ENCODE measurements at places on chromosomes 6 and 20. TPM values are rescaled to one million over a fixed set of nuclear protein-coding genes. Genes with fewer than 3 reads are reported as not detected.
A peak's percentile ranks its signal among the peaks of the same experiment; 100 is the strongest.

- DNase-seq: peak; percentile 72
- H3K27ac ChIP-seq: no peak overlapping the region
- H3K36me3 ChIP-seq: peaks cover 2% of the 10 kb centered on the region
- H3K4me3 ChIP-seq: no peak overlapping the region
- peaks cover 17% of the 10 kb centered on the region for H3K4me1 ChIP-seq
- no peaks in the 10 kb centered on the region for H3K27me3 ChIP-seq
Measured at GRCh38 chr6:157184202-157185015, 138.9 kb downstream of the TMEM242 start.

Gene COL10A1
- total RNA-seq: not detected

DNA sequence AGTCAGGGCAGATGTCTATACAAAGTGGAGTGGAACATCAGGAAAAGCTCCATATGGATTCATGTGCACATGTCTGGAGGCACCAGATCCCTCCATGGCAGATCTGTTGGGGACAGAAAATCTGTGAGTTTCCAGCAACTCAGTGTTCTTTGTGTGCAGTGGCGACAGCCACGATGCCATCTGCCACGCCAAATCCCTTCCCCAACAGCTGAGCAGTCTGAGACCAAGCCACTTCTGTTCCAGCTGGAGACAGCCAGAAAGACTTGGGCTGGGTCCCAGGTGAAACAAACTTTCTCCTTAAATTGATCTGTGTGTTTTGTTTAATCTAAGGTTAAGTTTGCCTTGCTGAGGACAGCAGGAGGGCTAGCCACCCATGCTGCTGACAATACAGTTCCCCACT is 22.9 kb downstream of the FKBP1A start:
- DNase-seq: no peak
- no peaks in the 10 kb centered on the region for H3K27me3 ChIP-seq
- peaks cover 66% of the 10 kb centered on the region for H3K36me3 ChIP-seq
- H3K27ac ChIP-seq: no peak overlapping the region
- H3K4me1 ChIP-seq: peaks cover 46% of the 10 kb centered on the region

DNA sequence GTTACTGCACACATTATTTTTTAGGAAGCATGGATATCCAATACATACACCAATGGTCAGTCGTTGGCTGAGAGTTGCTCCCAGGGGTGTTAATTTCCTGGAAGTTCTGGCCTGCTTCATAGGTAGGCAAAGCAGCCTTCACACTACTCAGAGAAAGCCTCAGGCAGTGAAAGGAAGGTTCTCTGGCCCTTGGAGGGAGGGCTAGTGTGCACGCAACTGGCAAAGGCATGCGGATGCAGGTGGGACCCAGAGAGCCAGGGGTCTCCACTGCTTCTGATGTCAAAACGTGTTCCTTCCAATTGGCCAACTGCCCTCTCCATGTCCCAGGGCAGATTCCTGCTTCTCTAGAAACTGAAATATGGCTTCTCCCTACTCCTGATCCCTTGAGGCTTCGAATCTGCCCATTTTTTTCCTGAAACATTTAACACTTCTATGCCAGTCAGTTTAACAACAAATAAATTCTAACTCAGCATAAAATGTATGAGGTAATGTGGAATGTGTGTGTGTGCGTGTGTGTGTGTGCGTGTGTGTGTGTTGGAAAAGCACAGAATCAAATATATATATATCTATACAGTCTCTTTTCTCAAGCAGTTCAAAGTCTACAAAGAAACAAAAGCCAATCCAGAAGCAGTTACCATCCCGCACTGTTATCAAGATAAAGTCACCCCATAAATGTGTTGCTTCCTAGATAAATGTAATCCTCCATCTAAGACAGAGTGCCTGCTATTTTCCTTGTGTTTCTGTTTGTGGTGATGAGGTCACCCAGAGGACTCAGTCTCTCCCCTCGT is 94.0 kb upstream of the HIVEP1 start:
- H3K27me3 ChIP-seq: no peaks in the 10 kb centered on the region
- H3K4me3 ChIP-seq: no peak overlapping the region
- no peak overlapping the region for H3K27ac ChIP-seq
- no peaks in the 10 kb centered on the region for H3K36me3 ChIP-seq

Gene MYB
- 47.0 TPM for total RNA-seq

DNA sequence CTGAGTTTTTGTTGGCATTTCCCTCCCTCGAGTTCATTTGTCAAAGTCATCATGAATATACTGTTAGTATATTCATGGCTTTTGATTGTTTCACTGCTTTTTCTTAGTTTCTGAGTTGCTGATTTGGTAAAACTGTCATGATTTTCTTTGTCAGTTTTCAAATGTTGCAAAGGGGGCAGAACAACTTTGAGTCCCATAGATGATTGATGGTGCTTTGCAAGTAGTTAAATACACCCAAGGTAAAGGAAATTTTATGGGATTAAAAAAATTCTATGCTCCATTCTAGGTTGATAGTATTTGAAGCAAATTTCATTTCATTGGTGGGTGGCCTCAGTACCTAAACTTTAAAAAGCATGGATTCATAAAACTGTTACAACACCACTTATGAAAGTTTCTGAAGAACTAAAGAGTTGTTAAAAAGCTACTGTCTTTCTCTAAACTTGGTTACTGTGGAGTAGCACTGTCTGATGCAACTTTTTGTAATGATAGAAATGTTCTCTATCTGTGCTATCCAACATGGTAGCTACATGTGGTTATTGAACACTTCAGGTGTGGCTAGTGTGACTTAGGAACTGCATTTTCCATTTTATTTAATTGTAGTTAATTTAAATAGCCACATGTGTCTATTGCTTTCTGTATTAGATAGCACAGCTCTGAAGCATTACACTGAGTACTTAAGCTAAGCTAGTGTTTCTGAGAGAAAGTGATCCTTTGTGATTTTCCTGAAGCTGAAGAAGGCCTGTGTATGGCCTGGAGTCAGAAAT is 153.6 kb downstream of the ZFAND3 start:
- H3K36me3 ChIP-seq: peaks cover 42% of the 10 kb centered on the region
- H3K27ac ChIP-seq: no peak overlapping the region
- H3K4me1 ChIP-seq: peaks cover 21% of the 10 kb centered on the region
- H3K4me3 ChIP-seq: no peak overlapping the region
- no peaks in the 10 kb centered on the region for H3K27me3 ChIP-seq

DNA sequence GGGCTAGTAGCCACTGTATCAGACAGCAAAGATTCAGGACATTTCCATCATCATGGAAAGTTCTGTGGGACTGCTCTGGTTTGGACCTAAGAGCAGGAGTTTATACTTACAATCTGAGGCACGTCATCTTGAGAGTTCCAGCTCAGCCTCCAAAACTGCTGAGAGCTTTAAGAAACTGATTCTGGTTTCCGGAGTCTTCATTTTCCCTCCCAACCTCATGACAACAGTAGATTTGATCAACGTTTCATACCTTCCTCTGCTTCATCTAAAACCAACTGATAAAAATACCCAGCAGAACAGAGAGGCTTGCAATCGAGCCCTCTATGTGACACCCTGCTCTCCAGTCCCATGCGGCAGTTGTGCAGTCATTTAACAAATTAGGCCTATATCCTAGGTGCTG is 64.3 kb upstream of the EPB41L1 start:
- no peaks in the 10 kb centered on the region for H3K36me3 ChIP-seq
- no peak overlapping the region for H3K4me3 ChIP-seq
- H3K27ac ChIP-seq: no peak overlapping the region
- peaks cover 45% of the 10 kb centered on the region for H3K27me3 ChIP-seq
- peaks cover 19% of the 10 kb centered on the region for H3K4me1 ChIP-seq

GRCh38 chr20:24863356-24863755 is 85.7 kb upstream of the CST7 start:
- peaks cover 1% of the 10 kb centered on the region for H3K4me1 ChIP-seq
- no peak for DNase-seq

DNA sequence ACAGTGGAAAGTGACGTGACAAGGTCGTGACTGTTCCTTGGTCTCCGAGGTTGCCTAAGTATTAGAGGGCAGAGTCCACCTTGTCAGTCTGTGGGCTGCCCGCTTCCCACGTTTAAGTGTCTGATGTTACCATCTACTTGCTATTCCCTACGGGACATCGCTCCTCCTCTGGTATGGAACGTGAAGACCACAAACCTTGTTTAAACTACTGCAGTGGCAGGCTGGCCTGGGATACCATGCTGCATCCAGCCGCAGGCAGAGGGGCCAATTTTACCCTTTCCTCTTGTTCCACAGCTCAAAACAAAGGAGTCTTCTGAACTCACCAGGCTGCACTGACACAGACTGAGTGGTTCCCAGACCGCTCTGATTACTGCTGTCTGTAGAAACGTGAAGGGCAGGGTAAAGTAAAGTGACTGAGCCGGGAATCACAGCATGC is 275.9 kb downstream of the FOXC1 start:
- H3K36me3 ChIP-seq: peaks cover 9% of the 10 kb centered on the region
- no peak for DNase-seq
- no peaks in the 10 kb centered on the region for H3K27me3 ChIP-seq
- H3K4me3 ChIP-seq: no peak overlapping the region

DNA sequence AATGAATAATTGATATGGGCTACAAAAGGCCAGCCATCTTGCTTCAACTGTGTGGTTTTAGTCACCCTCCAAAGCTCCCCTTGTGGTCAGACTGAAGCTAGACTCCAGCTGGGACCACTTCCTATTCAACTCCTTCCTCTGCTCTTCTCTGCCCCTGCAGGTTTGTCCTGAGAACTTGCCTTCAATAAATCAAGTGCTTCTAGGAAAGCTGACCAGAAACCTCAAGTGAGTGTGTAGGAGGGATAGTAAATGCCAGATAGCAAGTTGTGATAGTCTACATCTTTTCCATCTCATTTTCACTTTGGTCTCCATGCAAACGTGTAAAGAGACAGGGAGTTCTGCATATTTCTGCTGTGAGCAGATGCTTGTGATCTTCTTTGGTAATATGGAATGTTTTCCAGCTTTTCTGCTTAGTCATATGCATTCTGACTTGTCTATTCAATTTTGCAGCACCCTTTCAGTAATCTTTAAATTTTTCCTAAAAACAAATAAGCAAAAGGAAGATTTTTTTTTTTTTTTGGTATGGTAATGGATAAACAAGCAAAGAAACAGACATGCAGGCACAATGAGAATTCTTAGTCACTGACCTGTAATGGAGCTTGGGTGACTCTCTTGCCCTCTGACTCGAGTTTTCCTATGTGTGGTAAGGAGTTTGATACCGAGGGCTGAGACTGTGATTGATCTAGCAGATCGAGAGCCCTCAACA is 201.3 kb upstream of the BTBD3 start:
- H3K36me3 ChIP-seq: no peaks in the 10 kb centered on the region
- no peak overlapping the region for H3K27ac ChIP-seq
- H3K27me3 ChIP-seq: no peaks in the 10 kb centered on the region

Gene SOX12
- total RNA-seq: 6.3 TPM

Gene MCHR2
- not detected for total RNA-seq

Gene SLPI
- not detected for total RNA-seq

- peak; percentile 55 for DNase-seq
- H3K27ac ChIP-seq: peak overlapping the region; percentile 73
- no peaks in the 10 kb centered on the region for H3K27me3 ChIP-seq
- H3K4me1 ChIP-seq: peaks cover 42% of the 10 kb centered on the region
Measured at GRCh38 chr6:25026723-25027122, 91.0 kb upstream of the RIPOR2 start.

DNA sequence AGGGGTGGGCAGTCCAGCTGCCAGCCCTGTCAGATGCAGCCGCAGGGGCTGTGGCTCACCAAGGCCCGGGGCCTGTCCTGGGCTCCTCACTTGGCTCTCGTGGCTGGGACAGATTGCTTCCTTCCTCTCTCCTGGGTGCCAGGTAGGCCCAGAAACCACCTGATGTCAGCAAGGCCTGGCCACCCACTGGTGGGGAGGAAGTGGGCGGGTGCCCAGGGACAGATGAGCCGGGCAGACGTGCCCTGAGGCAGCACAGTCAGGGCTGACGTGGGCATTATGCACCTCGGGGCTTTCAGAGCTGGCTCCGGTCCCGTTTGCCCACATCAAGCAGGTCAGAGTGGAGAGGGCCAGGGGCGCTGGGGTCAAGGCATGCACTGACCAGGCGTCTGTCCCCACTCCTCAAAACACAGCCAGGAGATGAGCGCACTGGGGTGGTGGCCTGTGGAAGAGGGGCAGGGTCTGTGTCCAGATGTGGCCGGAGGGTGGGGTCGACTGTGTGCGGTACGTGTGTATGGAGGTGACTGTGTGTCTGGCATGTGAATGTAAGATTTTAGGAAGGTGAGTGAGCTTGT is 133.2 kb upstream of the PTPN1 start:
- no peak overlapping the region for H3K4me3 ChIP-seq
- H3K36me3 ChIP-seq: no peaks in the 10 kb centered on the region
- no peak overlapping the region for H3K27ac ChIP-seq
- peaks cover 11% of the 10 kb centered on the region for H3K27me3 ChIP-seq

GRCh38 chr20:51995551-51995951 is 193.2 kb upstream of the SALL4 start:
- no peaks in the 10 kb centered on the region for H3K36me3 ChIP-seq
- H3K27me3 ChIP-seq: no peaks in the 10 kb centered on the region
- no peak overlapping the region for H3K27ac ChIP-seq
- no peaks in the 10 kb centered on the region for H3K4me1 ChIP-seq

Gene C20orf144
- total RNA-seq: 0.30 TPM

- H3K27ac ChIP-seq: peak overlapping the region; percentile 90
- H3K36me3 ChIP-seq: no peaks in the 10 kb centered on the region
- peaks cover 33% of the 10 kb centered on the region for H3K4me1 ChIP-seq
Measured at GRCh38 chr20:3407771-3408637, 535 bp upstream of the DNAAF9 start.

DNA sequence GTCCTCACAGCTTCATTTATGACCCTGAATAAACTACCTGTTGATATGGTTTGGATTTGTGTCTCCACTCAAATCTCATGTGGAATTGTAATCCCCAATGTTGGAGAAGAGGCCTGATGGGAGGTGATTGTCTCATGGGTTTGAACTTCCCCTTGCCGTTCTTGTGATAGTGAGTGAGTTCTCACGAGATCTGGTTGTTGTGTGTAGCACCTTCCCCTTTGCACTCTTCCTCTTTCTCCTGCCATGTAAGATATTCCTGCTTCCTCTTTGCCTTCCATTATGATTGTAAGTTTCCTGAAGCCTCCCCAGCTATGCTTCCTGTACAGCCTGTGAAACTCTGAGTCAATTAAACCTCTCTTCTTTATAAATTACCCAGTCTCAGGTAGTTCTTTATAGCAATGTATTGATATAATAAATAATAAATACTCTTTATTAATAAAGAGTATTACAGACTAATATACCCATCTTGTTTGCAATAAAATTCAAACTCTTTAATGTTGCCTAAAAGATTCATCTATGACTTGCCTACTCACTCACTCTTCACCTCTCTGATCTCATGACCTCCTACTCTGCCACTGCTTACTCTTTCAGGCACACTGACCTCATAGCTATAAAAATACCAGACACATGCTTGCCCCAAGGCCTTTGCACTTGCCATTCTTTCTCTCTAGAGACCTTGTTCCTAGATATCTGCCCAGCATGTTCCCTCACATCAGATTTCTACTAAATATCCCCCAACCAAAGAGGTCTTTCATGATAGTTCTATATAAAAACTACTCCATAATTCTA is 256.4 kb upstream of the MARCKS start:
- no peak overlapping the region for H3K27ac ChIP-seq
- no peak overlapping the region for H3K4me3 ChIP-seq
- H3K4me1 ChIP-seq: no peaks in the 10 kb centered on the region
- DNase-seq: no peak
- H3K36me3 ChIP-seq: no peaks in the 10 kb centered on the region
- no peaks in the 10 kb centered on the region for H3K27me3 ChIP-seq

Gene ID4
- not detected for total RNA-seq

GRCh38 chr6:81253821-81254220 is 498.7 kb downstream of the TENT5A start:
- H3K27ac ChIP-seq: no peak overlapping the region
- H3K4me3 ChIP-seq: no peak overlapping the region
- no peaks in the 10 kb centered on the region for H3K36me3 ChIP-seq
- no peaks in the 10 kb centered on the region for H3K27me3 ChIP-seq
- no peaks in the 10 kb centered on the region for H3K4me1 ChIP-seq
- no peak for DNase-seq

Gene BPIFB2
- not detected for total RNA-seq
